ENCODE measurements at places on chromosomes 1 and 21. TPM values are rescaled to one million over a fixed set of nuclear protein-coding genes. Genes with fewer than 3 reads are reported as not detected.

SPRTN gene
- 23.3 TPM for total RNA-seq

SNRPE gene
- total RNA-seq, result 48.6 TPM

CLEC20A gene
- total RNA-seq, result not detected

LEMD1 gene
- total RNA-seq, result not detected

SERINC2 gene
- 17.7 TPM for total RNA-seq

RIPPLY3 gene
- total RNA-seq, result not detected

C1orf35 gene
- total RNA-seq, result 6.4 TPM

NCF2 gene
- total RNA-seq, result 0.14 TPM

LCE1D gene
- not detected for total RNA-seq

S100A4 gene
- total RNA-seq, result 337 TPM

LIN9 gene
- 11.7 TPM for total RNA-seq

PLA2G2F gene
- total RNA-seq, result not detected

KIAA1614 gene
- total RNA-seq, result 3.9 TPM

CD101 gene
- total RNA-seq, result not detected

RGS16 gene
- 2.4 TPM for total RNA-seq

PGLYRP4 gene
- not detected for total RNA-seq

AGT gene
- total RNA-seq, result 0.14 TPM

CZIB gene
- total RNA-seq, result 38.5 TPM

UHMK1 gene
- total RNA-seq, result 41.8 TPM

ACAP3 gene
- 53.4 TPM for total RNA-seq

SLC25A34 gene
- total RNA-seq, result 0.43 TPM

COL24A1 gene
- total RNA-seq, result 0.22 TPM

C1orf226 gene
- 0.29 TPM for total RNA-seq

DLGAP3 gene
- total RNA-seq, result not detected

CRNN gene
- total RNA-seq, result not detected

HIVEP3 gene
- total RNA-seq, result 8.7 TPM

SLC2A5 gene
- total RNA-seq, result 2.6 TPM

MEX3A gene
- total RNA-seq, result 0.22 TPM

KLHL20 gene
- 23.2 TPM for total RNA-seq
